ENCODE measurements at places on chromosomes 4 and X.

- no peak for DNase-seq
Observed at GRCh38 chr4:84070289-84070688, 428.8 kb downstream of the NKX6-1 start.

DNA sequence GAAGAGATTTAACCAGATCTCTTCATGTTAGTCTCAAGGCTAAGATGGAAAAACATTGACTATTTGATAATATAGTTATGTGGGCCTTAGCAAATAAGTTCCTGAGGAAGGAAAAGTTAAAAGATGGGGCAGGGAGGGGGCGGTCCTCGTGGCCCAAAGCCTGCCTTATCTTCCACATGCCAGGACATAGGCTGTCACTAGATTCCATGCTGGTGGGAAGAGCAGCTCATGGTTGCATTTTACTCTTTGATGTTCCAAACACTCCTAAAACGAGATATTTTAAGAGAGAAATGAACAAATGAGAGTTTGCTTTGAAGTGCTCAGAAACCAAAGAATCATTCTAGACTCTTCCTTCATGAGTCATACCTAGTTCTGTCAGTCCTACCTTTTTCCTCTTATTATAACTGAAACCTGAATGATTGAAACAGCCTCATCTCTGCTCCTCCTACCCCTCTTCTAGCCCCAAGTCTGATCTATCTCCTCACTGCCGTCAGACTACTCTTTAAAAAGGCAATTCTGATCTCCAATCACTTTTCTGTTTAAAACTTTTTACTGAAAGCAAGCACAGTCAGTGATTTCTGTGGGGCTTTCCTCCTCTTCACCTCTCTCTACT lies 25.1 kb downstream of the RAB9B start:
- no peak for DNase-seq

DNA sequence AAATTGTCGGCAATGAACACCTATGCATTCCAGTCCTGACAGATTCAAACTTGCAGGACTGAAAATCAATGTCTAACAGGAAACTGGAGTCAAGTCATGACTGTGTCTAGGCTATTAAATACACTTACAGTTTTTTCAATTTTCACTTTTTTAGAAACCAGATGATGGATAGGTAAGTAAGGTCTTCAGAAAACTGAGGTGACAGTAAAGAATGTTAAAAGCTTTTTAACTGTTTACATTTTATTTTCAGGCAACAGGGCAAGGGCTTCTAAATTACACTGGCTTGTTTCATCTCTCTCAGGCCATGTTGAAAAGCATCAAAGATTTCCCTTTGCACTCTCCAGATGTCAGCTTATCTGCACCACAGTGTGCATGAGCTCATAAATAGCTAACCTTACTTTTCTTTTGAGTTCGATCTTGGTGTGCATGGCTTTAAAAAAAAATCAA lies 65.2 kb downstream of the SEC24D start:
- DNase-seq, result no peak

DNA sequence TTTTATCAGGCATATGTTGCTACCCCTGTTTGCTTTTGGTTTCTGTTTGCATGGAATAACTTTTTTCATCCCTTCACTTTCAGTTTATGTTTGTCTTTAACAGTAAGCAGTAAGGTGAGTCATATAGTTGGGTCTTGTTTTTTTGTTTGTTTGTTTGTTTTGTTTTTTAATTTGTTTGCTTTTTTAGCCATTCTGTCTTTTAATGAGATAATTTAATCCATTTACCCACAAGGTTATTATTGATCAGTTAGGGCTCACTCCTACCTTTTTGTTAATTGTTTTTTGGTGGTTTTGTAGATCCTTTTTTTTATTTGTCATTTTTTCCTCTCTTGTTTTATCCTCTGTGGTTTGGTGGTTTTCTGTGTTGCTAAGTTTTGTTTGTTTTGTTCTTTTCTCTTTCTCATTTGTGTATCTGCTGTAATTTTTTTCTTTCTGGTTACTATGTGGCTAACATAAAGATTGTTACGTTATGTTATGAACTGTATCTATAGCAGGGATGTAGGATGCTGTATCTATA lies 379.5 kb upstream of the MAD2L1 start:
- DNase-seq, result no peak

- no peak for DNase-seq
Observed at GRCh38 chrX:9369802-9370291, 95.0 kb upstream of the TBL1X start.

DNA sequence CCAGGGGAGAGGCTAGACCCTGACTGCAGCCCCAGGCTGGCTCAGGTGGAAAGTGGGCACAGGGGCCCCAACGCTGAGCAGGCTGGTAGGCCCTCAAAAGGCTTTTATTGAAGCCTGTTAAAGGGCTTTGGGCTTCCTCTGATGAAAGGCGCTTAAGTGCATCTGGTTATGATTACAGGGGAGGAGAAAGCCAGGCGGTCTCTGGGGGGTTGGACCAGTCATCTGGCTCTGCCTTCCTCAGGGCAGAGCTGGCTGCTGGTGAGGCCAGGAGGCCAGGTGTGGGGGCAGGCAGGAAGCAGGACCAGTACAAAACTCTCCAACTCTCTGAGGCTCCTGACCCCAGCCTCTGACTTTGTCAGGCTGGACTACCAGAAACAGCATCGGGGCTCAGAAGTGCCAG lies 68.8 kb upstream of the BCOR start:
- no peak for DNase-seq

GRCh38 chrX:6223516-6223915 lies 5.2 kb downstream of the NLGN4X start:
- no peak for DNase-seq

GRCh38 chr4:186249785-186250754 lies 15.9 kb upstream of the F11 start:
- no peak for DNase-seq

DNA sequence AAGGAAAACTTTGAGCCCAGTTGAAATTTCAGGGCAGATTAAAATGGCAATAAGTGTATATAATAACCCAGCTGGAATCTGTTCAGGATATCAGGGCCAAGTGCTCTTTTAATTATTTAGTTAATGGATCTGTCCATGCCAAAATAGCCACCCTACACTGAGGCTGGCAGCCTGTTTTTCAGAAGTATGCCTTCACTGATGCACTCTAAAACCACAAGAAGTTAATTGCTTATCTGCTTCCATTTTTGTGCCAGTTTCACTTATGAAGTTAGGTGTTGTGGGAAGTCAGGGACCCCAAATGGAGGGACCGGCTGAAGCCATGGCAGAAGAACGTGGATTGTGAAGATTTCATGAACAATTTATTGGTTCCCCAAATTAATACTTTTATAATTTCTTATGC lies 960.3 kb downstream of the C4orf33 start:
- no peak for DNase-seq

- no peak for DNase-seq
Observed at GRCh38 chr4:104641418-104641817, 146.7 kb upstream of the CXXC4 start.

DNA sequence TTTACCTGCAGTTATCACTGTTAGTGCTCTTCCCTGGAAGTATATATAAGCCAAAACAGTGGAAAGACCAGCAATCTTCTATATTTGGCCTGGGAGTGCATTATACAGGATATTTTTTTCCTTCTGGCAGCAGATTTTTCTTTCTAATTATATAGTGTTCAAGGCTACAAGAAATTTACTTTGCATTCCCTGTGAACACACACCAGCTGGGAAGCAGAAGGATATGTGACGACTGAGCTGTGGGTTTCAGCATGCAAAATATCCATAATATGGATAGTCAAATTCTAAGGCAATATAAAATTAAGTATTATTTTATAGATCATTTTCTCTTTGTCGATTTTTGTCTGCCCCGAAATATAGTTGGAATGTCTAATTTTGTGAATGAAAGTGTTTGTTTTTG lies 31.2 kb downstream of the GUCY1B1 start:
- DNase-seq, result no peak

GRCh38 chr4:100208459-100208858 lies 18.2 kb upstream of the DDIT4L start:
- DNase-seq, result no peak

DNA sequence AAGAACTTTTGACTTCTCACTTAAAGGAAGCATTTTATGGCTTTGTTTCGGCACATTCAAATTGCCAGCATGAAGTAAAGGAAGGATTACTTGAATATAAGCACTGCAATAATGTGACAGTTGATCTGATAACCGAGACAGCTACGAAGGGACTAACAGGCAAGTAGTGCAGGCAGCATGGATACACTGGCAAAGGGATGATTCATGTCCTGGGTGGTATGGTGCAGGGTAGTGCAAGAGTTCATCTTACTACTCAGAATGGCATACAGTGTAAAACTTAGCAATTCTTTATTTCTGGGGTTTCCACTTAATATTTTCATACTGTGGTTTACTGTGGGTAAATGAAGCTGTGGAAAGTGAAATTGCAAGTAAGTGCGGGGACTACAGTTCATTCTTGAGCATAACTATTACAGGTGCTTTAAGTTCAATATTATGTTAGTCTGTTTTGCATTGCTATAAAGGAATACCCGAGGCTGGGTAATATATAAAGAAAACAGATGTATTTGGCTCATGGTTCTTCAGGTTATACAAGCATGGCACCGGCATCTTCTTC lies 611.8 kb downstream of the SPOCK3 start:
- DNase-seq, result no peak

- DNase-seq, result no peak
Observed at GRCh38 chrX:151982222-151982621, 7.7 kb upstream of the GABRE start.

- no peak for DNase-seq
Observed at GRCh38 chrX:51334276-51334675, 1.7 kb downstream of the NUDT10 start.

GRCh38 chr4:102758241-102759160 lies 2.3 kb downstream of the MANBA start:
- no peak for DNase-seq

GRCh38 chr4:156954587-156954986 lies 17.0 kb downstream of the PDGFC start:
- no peak for DNase-seq

GRCh38 chr4:7725951-7726350 lies 213.7 kb downstream of the AFAP1 start:
- DNase-seq, result no peak

GRCh38 chr4:99927566-99927965 lies 18.9 kb downstream of the DNAJB14 start:
- DNase-seq, result no peak

DNA sequence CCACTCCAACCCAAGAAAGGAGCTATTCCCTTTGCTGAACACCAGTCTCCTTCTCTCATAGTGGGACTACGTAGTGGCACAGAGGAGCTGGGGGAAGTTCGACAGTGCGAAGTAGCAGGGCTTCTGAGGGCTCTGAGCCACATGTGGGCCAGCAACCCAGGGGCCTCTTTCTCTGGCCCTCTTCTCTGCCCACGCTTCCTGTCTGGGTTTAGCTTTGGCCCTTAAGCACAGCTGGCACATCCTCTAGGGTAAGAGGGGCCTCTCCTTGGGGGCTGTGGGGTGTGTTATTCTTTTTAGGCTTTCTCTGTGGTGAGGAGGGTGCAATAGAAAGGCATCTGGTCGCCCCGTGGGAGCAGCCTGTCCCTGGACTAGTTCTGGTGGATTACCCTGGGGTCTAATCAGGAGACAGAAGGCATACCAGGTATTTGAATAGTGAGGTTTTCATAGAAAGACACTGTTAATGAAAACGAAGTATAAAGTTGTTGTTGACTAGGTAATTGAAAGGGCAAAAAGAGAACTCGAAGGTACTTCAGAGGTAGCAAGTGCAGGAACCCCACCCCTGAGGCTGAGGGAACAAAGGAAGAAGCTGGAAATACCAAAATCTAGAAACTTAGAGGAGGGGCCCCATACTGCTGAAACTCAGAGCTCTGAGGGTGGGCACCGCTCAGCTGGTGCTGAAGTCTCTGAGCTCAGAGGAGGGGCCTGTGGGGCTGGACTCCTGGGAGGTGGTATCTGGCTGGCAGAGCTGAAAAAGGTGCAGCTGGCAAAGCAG lies 151.9 kb upstream of the RPS6KA3 start:
- no peak for DNase-seq

GRCh38 chr4:2991243-2991642 lies 27.9 kb downstream of the GRK4 start:
- no peak for DNase-seq

DNA sequence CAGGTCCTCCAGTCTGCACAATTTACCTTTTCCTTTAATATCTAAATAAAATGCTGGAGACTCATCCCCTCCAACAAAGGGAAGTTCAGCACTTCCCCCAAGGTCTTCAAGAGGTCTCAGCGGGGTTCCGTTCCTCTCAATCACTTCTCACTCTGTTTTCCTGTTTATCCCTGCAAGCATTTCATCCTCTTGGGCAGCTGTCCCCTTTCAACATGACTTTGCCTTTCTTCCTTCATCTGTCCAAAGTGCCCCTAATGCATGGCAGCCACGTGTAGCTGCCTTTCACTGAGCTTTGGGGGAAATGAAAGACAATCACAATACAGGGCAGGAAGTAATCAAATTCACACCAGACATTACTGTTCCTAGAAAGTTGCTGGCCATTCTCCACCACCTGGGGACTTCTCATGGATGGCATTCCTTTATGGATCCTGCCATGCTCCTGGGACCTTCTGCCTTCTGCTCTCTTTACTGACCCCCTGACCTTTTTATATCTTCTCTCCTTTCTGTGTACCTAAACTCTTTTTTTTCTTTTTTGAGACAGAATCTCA lies 79.7 kb upstream of the USP9X start:
- DNase-seq, result no peak

- DNase-seq, result no peak
Observed at GRCh38 chr4:25032126-25032525, 1.4 kb upstream of the LGI2 start.

All from activated CD8-positive, alpha-beta memory T cell treated with anti-CD3 and anti-CD28 coated beads for 48 hours (primary cell).